ENCODE measurements at places on chromosomes 3 and 15.

DNA sequence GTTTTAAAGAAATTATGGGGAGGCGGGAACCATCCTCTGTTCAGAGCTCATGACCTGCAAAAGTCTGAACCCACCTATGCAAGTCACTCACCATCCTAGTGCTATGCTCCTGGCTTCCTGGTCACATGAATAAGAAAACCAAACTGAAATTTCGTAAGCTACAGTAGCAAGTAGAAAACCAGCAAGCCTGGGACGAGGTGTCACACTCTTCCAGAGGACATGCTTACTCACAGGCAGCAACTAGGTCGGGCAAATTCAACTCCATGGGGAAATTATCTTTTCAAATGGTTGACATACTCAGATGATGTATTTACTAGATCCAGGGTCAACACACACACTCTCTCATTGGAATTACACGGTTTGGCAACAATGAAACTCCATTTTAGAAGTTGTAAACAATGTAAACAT lies 31.3 kb downstream of the LDHAL6B start:
- DNase-seq, result no peak

DNA sequence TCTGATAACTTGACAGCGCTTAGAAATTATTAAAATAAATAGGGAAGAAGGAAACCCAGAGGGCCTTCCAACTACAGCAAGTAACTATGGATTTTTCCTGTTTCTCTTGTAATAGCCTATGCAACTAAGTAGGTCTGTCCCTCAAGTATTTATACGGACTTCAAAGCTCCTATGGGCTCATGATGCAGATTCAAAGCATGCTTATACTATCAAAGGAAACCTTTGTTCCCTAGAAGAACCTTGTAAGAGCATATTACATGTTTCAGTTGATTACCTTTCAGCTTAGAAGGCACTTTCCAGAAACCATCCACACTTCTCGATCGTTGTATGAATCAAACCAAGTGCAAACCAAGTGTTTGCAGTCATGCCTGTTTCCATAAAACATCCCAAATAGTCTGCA lies 158.8 kb downstream of the ALCAM start:
- DNase-seq, result no peak

DNA sequence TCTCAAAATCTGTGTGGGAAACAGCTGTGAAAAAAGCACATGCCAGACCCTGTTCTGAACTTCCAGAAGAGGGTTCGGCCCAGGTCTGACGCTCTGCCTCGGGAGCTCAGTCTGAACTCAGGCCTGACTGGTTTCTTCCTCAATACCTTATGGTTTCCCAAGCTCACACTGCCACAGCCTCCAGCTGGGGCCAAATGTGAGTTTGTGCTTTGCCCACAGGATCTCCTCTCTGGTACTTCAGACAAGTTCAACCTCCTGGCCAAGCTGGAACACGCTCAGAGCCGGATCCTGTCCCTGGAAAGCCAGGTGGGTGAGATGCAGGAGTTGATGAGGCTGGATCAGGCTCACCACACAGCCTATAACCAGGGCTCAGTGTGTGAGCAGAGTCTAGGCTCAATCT lies 33.8 kb downstream of the CYP11A1 start:
- DNase-seq, result no peak

- DNase-seq, result no peak
Measured at GRCh38 chr3:107216711-107217110, 160.5 kb upstream of the CCDC54 start.

- no peak for DNase-seq
Measured at GRCh38 chr3:198030726-198031125, 70.7 kb downstream of the LMLN start.

- DNase-seq, result no peak
Measured at GRCh38 chr15:67080900-67081431, 15.6 kb downstream of the SMAD3 start.

DNA sequence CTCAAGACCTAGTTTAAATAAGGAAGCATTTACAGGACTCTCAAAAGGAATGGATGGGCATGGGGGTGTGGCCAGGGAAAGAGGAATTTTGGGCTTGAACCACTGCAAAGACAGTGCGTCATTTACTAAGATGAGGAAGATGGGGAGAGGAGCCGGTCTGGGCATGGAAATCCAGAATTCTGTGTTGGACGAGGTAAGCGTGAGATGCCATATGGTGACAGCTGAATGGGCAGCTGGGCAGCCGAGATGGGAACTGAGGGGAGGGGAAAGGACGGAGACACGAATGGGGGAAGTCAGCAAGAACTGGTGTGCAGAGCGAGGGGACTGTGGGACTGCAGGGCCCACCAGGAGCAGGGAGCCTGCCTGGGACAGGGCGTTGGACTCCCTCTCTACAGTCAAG lies 24.2 kb downstream of the TMEM44 start:
- DNase-seq, result no peak

DNA sequence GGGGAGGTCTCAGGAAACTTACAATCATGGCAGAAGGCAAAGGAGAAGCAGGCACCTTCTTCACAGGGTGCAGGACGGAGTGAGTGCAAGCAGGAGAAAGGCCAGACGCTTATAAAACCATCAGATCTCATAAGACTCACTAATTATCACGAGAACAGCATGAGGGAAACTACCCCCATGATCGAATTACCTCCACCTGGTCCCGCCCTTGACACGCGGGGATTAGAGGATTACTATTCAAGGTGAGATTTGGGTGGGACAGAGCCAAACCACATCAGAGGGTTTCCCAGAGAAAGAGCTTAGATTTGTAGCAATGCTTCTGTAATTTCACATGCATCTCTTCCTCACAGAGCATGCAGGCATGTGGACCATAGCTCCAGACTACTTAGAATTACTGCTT lies 615.7 kb upstream of the UBE2E2 start:
- no peak for DNase-seq

- DNase-seq, result no peak
Measured at GRCh38 chr3:185058796-185059195, 94.1 kb downstream of the C3orf70 start.

GRCh38 chr3:674116-674515 lies 418.7 kb upstream of the CNTN6 start:
- no peak for DNase-seq

- DNase-seq, result no peak
Measured at GRCh38 chr15:85588677-85589076, 206.0 kb downstream of the KLHL25 start.

- no peak for DNase-seq
Measured at GRCh38 chr15:69613988-69614387, 161.4 kb downstream of the RPLP1 start.

DNA sequence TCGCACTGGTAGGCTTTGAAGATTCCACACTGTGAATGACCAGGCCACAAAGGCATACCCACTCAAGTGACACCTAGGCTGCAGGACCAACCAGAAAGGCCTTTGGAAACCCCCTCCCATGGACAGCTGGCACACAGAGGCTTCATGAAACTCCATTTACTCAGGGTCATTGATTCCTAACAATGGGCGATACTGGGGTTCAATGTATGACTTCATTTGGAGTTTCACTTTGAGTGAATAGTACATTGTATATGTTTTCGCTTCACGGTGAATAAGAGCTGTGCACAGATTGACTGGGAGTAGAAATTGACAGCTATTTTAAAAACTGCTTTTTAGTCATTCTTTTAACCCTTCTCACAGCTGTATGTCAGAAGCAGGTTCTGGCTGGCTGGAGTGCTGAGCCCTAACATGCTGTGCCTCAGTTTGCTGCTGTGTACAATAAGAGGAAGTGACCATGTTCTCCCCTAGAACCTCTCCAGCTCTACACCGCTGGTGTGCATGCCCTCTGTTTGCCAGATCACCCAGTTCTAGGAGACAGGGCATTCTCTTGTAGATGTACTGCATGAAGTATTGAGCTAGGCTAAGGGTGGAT lies 15.4 kb upstream of the CX3CR1 start:
- no peak for DNase-seq

- DNase-seq, result no peak
Measured at GRCh38 chr3:72659188-72659587, 189.1 kb downstream of the SHQ1 start.

GRCh38 chr3:106275592-106275991 lies 406.8 kb upstream of the CBLB start:
- DNase-seq, result no peak

DNA sequence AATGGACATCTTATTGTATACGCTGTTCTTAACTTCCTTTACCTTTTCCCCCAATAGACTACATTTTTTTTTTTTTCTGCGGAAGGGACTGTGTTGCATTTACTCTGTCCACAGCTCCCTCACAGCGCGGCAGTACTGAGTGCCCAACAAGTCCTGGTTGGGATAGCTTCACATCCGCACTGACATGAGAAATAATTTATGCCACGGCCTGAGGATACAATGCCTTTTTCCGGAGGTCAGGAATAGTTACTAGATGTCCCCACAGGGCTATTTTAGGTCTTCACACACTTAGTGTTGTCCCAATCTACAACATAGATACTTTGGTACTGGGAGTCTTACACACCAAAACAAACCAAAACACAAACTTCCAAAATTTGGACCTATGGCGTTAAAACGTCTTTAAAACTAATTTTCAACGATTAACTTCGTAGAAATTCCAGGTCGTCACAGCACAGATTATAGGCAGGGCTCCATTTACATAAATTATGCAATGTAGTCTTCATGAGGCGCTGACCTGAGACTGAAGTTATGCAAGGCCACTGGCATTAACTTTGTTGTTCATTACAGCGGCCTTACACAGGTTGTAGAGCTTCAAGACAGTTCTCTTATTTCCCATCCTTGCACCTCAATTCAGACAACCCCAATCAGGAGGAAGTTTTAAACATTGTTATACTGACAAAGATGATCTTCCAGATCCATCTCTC lies 989 bp upstream of the PPIB start:
- DNase-seq, result no peak

GRCh38 chr3:125289429-125289981 lies 77.0 kb upstream of the SLC12A8 start:
- no peak for DNase-seq

DNA sequence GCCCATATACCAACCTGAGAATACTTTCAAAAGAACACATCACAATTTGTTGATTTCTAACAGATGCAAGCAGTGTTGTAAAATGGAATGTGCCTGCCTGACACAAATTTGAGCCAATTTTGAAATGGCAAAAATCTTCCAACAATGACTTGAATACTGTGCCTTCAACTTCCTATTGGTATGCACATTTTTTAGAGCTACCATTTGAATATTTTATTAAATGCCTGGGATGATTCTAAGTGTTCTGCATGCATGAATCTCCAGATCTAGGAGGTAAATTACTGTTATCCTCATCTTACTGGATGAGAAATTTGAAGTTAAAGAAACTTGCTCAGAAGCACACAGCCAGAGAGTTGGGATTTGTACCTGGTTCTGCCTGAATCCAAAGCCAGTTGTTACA lies 282.8 kb upstream of the LRRN1 start:
- no peak for DNase-seq

DNA sequence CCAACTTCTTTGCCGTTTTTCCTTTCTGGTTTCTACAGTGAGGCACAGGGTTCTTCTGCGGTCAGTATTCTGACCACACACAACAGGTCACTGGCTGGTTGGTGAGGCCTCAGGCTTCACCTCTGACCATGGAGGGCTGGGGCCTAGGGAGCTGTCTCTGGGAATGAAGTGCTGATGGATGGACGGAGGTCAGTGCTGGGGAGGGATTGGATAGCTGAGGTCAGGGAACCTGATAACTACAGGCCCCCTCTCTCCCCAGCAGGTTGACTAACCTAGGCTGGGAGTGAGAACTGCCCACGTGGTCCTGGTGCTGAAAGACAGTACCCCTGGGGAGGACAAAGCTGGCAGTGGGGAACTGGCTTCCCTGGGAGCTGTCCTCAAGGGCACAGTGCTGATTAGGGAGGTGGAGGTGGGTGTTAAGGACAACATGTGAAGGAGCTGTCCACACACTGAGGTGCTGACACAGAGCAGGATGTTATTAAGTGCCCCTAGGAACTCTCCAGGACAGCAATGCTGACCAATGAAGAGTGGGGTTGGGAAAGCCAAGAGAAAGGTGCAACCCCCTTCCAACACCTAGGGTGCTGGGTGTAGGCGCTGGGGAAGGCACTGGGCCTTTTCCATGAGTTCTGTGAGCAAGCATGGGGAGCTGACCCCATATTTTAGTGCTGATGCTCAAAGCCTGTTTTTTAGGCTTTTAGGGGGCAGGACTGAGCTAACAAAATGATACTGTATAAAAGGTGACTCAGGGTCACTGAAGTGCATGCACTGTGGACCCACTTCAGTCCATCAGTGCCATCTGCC lies 45.2 kb downstream of the ATP2B2 start:
- no peak for DNase-seq

GRCh38 chr15:39936681-39937080 lies 2.8 kb downstream of the EIF2AK4 start:
- DNase-seq, result no peak

GRCh38 chr15:66748708-66749035 lies 46.6 kb downstream of the SMAD6 start:
- DNase-seq, result no peak

GRCh38 chr3:153052096-153052460 lies 109.9 kb upstream of the RAP2B start:
- DNase-seq, result peak; percentile 5

GRCh38 chr15:93235926-93236780 lies 147.1 kb upstream of the RGMA start:
- no peak for DNase-seq

GRCh38 chr3:78919021-78919755 lies 848.6 kb downstream of the ROBO1 start:
- no peak for DNase-seq

DNA sequence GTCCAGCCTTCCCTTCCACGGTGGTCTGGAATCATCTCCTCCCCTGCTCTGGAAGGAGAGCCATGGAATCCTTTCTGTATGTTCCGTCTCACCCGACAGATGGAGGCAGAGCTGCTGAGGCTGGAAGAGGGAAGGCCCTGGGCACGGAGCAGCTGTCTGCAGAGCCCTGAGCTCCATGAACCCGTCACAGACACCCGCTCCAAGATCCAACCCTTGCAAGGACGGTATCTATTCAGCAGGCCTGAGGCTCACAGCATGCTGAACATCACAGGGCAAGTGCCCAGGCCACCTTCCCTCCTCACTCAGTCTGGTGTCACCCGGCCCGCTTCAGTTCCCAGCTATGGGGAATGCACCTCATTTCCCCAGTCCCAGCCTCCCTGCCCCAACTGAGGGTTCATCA lies 103.9 kb downstream of the LRIG1 start:
- DNase-seq, result no peak

DNA sequence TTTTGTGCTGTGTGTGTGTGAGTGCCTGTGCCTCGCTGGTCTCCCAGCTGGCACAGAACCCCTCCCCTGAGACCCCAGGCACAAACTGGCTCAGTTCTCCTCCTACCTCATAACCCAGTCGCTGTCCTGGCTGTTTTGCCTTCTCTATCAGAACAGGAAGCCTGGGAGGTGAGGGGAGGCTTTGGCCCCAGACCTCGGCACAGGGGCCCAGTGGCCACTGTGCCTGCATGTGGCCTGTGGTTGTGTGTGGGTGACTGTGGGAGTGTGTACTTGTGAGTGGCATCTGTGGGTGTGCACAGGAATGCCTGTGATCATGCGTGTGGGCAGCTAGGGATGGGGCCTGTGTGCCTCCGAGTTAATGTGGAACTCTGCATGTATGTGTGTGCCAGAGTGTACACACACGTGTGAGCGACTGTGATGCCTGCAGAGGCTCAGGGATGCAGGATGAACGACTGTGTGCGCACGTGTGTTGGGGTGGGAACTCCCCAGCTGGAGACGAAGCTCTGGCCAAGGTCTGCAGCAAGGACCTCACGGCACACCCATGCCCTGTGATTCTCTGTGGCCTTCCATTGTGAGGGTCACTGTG lies 32.3 kb downstream of the PSTPIP1 start:
- no peak for DNase-seq
